ENCODE measurements at places on chromosomes 4 and X.
A peak's percentile ranks its signal among the peaks of the same experiment; 100 is the strongest.

- no peak for DNase-seq
Measured at GRCh38 chr4:145333786-145334185, 147.9 kb upstream of the SMAD1 start.

DNA sequence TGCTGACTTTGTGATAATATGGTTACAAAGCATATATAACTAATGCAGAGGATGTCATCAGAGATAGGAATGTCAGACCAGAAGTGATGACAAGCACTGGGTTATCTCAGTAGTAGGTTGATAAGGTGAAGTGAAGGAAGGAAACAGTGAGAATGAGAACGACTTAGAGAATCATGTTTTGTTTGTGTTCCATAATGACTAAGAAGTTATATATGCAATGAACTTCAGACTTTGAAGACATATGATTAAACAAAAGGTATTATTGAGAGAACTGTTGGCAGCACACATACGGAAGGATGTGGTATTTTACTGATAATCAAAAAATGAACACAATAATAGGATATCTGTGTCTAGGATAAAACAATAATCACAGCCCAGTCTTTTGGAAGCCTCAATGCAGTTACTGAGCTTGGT is 18.3 kb upstream of the HHIP start:
- no peak for DNase-seq

DNA sequence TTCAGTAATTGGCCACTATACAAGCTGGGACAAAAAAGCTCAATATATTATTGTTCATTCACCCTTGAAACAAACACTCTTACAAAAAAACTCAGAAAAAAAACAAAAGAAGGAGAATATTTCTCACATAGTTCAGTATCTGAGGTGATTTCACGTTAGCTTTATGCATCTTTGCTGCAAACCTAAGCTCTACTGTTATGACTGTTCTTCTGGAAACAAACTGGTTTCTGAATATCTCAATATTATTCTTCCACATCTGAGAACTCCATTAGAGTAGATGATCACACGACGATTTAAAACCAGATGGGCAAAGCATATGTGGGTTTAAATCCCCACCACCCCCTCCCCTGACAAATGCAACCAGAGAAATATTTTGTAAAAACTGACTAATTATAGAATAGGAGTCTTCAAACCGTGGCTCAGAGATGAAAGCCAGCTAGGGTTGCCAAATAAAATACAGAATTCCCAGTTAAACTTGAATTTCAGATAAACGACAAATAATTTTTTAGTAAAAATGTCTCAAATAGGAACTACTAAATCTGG is 182.0 kb upstream of the FAM241A start:
- DNase-seq: no peak

- DNase-seq: no peak
Measured at GRCh38 chrX:55389376-55389775, 62.6 kb upstream of the MAGEH1 start.

DNA sequence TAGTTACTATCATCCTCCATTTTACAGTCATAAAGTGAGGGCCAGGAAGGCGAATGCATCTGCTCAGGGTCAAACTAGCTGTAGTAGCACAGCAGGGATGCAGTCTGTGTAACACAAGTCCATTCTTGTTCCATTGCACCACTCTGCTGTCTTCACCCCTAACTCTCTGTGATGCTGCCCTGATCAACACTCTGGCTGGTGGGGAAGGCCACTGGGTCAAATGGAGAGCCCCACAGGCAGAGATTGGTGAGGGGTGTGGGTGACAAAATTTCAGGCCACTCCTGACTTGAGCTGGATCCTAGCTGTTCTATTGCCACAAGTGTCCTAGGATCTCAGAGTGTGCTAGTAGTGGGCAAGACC is 136.5 kb downstream of the PJA1 start:
- DNase-seq: no peak

DNA sequence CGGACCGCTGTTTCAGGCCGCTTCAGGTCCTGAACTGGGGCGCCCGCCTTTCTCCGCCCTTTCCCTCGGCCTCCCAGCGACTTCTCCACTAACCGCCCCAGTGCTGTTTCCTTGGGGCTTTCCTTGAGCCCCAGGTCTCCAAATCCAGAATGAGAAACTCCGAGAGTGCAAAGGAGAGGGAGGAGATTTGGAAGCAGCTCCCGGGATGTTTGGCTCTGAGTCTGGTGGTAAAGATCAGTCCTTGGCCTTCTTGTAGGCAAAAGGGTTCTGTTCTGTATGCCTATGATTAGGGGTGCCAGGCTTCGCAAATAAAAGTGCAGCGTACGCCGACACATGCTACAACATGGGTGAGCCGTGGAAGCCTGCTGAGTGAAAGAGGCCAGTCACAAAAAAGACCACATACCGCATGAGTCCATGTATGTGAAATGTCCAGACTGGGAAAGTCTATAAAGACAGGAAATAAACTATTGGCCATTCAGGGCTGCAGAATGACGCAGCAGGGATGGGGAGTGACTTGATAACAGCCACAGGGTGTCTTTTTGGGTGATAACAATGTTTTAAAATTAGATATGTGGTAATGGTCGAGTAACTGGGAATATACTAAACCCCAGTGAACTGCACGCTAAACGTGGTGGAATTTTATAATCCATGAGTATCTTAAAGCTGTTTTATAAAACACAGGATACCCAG is 99.8 kb downstream of the TRAPPC11 start:
- no peak for DNase-seq

DNA sequence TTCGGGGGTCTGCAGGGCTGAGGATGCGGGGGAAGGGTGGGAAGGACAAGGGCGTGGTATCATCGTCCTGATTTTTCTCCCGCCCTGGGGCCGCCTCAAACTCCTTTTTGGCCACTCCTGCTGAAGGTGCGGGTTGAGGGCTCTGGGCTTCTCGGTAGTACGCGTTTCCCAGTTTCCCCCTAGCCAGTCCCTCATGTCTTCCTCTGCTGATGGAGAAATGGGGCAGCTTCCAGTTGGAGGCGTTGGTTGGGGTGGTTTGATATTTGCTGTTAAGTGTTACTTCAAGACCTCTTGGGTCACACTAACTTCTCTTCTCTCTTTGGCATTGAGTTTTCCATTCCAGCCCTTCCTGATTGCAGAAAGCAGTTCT is 482 bp downstream of the GSTCD start:
- peak; percentile 39 for DNase-seq

DNA sequence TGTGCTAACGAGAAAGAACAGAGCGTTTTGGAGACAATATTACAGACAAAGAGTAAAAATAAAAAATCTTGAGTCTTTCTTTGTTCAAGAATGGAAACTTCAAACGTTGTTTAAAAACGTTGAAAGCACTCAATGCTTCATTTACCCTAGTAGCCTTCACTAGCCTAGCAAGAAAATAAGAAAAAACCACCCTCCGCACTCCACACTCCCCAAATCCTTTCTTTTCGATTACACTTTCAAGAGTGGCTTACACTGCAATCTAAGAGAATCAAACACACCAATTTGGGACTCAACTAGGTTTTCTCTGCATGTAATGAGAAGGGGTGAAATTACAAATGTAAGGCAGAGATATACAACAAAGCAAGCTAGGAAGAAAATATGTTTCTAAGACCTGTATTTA is 4.7 kb downstream of the TMSB4X start:
- peak; percentile 22 for DNase-seq

DNA sequence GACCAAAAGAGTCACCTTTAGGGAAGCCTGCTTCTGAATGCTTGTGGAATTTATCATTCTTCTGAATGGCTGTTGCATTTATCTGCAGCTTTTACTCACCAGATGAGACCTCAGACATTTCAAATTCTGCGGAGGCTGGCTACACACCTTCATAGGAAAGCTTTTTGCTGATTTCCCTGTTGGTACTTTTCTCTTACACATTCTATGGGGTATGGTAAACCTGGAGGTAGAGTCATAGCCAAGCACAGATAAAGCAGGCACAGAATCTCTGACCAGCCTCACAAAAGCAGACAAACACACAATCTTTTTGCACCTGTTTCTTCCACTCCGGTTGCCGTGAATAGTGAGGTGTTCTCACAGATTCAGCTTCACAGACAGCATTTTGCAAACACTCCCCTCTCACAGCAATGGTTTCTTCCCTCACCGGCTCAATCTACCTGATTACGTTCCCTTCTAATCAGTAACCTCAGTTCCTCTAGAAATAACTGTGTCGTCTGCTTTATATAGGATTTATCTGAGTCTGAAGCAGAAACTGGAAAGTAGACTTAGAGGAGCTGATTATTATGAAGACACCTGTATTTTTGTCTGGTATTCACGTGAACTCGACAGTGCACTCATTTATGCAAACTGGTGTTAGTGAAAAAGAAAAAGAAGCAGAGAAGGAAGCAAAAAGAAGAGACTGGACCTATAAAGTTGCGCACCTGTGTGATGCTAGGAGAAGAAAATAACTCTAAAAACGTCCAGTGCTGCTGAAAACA is 83.1 kb downstream of the DMD start:
- DNase-seq: no peak

DNA sequence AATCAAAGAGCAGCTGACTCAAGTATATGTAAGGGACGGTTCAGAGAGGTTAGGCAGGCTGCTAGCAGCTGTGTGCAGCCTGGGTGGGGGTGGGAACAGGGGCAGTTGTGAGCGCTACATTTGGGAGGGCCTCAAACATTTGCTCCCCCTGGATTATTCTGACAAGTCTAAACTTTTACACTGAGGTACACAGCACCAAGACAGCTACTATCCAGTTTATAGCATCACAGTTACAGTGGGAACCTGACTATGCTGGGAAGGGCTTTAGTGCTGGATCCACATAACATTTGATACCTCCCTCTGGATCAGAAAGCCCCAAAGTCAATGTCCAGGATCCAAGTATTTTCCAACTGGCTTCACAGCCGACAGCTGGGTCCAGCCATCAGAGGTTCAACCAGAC is 55.8 kb upstream of the GIMD1 start:
- no peak for DNase-seq

GRCh38 chr4:142202404-142203332 is 566.3 kb downstream of the IL15 start:
- no peak for DNase-seq

DNA sequence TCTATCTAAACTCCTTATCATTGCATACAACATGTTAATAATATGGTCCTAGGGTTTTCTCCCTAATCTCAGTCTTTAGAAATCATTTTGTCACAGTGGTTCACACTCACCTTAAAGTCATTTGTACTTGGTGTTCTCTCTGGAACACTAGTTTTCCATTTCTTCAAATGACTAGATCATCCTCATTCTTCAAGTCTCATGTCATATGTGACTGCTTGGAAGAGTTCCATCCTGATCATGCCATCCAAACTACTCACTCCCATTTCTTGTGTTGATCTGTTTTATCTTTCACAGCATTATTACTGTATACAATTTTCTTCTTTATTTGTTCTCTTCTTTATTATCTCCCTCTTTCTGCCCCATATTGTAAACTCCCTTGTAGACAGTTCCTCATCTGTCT is 66.5 kb downstream of the HTR2C start:
- DNase-seq: no peak

DNA sequence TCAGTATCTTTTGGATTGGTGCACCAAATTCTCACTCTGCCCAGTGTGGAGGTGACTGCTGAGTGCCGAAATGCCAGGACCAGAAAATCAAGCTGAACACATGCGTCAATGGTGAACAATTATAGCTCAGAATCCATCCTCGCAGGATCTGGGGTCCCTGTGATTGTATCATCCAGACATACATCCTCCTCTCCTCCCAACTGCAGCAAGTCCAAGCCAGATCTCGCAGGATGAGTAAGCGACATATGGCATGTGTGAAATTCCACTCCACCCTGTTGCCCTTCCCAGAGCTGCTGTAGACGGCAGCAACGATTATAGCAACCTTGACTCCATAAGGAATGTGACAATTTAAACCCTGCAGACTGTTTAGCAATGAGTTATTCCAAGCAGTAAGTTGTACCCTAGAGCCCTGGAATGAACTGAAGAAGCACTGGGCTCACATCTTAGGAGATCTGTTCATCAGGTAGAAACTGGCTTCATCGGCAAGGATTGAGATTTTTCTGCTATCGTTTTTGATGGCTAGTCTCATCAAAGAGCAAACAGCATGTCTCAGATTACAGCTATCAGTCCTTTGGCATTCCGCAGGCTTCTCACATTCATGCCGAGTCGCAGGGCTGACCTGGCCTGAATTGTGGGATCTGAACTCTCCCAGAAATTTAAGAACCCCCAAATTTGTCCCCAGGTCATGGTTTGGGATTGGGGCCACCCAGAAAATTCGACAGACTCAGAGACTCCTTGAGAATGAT is 35.5 kb upstream of the SORBS2 start:
- peak; percentile 68 for DNase-seq

DNA sequence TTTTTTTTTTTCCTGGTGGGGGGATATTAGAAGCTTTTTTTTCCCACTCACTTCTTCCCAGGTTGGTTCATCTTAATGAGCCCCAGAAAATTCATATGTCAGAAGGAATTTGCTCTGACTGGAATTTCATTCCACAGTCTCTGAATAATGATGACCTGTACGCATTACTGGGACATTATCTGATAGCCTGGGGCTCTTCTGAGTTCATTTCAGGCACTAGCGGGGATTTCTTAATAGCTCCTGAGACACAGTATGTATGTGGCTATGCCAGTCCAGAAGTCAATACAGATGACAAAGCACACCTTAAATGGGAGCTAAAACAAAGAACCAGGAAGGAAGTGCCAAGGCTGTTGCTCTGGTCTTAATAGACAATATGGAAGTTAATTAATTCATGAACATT is 295.2 kb upstream of the IGFBP7 start:
- no peak for DNase-seq

DNA sequence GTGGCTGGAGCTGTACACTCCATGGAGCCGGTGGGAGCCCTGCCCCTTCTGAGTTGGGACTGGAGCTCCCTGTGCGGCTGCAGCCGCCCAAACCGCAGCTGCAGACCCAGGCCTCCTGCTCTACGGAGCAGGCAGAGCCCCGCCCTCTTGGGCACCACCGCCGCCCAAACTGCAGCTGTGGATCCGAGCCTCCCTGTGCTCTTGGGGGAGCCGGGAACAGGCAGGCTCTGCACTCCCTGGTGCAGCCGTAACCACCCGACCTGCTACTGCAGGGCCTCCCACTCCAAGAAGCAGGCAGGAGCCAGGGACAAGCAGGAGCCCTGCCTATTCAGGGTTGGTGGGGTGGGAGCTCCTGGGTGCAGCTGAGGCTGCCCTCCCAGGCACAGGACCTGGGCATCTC is 237.5 kb upstream of the ATP6AP2 start:
- DNase-seq: no peak

DNA sequence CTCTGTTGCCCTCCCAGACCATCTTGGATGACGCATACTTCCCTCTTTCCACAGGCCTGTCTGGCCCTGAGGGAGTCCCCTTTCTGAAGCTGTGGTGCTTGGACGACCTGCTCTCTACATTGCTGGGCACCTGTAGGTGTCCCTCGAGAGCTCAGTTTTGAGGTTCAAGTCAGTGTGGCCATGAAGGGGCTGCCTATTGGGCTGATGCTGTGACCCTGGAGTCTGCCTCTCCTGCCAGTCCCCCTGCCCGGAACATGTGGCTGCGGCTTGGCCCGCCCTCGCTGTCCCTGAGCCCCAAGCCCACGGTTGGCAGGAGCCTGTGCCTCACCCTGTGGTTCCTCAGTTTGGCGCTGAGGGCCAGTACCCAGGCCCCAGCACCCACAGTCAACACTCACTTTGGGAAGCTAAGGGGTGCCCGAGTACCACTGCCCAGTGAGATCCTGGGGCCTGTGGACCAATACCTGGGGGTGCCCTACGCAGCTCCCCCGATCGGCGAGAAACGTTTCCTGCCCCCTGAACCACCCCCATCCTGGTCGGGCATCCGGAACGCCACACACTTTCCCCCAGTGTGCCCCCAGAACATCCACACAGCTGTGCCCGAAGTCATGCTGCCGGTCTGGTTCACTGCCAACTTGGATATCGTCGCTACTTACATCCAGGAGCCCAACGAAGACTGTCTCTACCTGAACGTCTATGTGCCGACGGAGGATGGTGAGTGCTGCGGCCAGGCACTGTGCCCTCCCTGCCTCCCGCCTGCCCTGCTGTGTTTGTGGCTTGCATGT is 3.0 kb downstream of the NLGN3 start:
- no peak for DNase-seq
